ENCODE measurements at places on chromosomes 3 and 15.

DNA sequence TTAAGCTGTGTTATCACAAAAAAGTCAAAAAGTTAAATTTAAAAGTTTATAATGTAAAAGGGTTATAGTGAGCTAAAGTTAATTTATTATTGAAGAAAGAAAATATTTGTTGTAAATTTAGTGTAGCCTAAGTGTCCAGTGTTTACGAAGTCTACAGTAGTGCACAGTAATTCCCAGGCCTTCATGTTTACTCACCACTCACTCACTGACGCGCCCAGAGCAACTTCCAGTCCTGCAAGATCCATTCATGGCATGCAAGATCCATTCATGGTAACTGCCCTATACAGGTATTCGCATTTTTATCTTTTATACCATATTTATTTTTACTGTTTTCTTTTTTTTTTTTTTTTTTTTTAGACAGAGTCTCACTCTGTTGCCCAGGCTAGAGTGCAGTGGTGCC lies 69.5 kb downstream of the TPRA1 start:
- no peak for DNase-seq

DNA sequence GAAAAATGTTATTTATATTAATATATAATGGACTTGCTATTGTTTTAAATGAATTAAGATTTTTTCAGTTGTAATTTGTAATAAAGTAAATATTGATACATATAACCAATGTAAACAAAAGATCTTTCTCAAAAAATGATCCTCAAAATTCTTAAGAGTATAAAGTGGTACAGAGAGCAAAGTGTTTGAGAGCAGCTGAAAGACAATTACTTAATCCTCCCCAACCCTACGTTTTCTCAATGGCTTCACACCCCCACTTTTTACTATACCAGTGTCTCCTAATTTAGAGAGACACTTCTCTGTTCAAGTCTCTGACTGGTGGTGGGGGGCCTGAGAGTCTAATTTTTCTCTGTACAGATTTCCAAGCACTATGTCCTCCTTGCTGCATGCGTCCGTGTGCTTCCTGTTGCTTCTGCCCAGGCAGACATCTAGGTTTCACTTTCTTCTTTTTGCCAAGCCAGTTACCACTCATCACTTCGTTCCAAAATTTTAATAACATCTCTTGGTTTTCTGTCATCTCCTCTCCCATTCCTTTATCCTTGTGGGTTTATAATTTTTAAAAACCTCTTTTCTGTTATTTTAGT lies 276.3 kb upstream of the DNAJC19 start:
- no peak for DNase-seq

GRCh38 chr15:72379856-72380430 lies 4.1 kb upstream of the HEXA start:
- DNase-seq, result no peak

GRCh38 chr3:18556503-18557135 lies 131.5 kb upstream of the SATB1 start:
- peak; percentile 38 for DNase-seq

- no peak for DNase-seq
Observed at GRCh38 chr3:55467099-55467498, 20.0 kb downstream of the WNT5A start.
